HS-27A (cell line): ENCODE measurements at places on chromosomes 5 and 9.
A peak's percentile ranks its signal among the peaks of the same experiment; 100 is the strongest.

DNA sequence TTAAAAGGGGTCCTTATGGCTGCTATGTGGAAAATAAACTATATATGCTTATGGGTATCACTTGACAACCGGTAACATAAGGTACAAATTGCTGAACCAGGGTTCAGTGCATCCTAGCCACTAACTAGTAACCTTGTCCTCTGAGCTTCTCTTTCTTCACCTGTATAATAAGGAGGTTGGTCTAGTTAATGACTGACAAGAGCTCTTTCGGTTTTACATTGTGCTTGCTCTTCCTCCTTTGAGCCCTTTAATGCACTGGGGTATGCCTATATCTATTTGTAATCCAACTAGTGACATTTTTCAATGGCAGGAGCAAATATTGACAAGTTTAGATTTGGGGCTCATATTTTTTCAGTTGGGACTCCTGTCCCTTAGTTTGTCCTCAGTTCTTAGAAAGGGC, 66.1 kb downstream of the NPR3 start:
- DNase-seq, result no peak

DNA sequence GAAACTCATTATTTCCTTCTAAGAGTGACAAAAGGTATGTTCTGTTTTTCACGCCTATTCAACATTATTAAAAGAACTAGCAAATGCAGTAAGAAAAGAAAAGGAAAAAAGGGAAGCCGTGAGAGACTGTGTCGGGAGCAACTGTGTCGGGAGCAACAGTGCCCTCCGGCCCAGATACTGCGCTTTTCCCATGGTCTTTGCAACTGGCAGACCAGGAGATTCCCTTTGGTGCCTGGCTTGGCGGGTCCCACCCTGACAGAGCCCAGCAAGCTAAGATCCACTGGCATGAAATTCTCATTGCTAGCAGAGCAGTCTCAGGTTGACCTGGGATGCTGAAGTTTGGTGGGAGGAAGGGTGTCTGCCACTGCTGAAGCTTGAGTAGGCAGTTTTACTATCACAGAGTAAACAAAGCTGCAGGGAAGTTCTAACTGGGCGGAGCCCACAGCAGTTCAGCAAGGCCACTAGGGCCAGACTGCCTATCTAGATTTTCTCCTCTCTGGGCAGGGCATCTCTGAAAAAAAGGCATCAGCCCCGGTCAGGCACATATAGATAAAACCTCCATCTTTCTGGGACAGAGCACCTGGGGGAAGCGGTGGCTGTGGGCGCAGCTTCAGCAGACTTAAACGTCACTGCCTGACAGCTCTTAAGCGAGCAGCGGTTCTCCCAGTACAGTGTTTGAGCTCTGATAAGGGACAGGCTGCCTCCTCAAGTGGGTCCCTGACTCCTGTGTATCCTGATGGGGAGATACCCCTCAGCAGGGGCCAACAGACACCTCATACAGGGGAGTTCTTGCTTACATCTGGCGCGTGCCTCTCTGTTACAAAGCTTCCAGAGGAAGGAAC, 1237.4 kb upstream of the CDH18 start:
- no peak for DNase-seq

DNA sequence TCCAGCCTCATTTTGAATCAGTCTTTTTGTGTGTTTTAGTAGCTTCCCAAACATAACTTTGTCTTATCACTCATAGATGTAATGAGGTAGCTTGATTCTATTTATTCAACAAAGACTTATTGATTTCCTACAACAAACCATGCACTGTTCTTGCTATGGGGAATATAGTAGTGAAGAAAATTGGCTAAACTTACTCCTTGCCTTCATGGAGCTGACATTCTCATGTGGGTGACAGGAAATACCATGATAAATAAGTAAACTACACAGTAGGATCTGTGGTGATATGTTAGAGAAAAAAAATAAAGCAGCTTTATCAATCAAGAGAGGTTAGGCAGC, 255.7 kb upstream of the TNC start:
- no peak for DNase-seq

GRCh38 chr9:130118841-130119518, 53.2 kb upstream of the NCS1 start:
- no peak for DNase-seq

DNA sequence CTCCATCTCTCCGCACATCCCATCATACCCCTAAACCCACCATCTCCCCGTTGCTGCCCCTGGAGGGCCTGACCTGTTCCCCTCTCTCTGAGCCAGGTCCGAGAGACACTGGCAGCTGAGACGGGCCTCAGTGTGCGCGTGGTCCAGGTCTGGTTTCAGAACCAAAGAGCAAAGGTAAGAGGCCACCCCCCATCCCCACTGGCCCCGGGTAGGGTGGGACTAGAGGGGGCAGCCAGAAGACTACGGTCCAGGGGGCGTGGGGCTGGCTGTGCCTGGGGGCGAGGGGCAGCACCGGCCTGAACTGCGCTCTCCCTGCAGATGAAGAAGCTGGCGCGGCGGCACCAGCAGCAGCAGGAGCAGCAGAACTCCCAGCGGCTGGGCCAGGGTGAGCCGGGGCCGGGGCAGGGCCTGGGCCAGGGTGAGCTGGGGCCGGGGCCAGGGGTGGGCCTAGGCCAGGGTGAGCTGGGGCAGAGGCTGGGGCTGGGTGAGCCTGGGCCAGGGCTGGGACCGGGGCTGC, 79.8 kb downstream of the LMX1B start:
- no peak for DNase-seq

DNA sequence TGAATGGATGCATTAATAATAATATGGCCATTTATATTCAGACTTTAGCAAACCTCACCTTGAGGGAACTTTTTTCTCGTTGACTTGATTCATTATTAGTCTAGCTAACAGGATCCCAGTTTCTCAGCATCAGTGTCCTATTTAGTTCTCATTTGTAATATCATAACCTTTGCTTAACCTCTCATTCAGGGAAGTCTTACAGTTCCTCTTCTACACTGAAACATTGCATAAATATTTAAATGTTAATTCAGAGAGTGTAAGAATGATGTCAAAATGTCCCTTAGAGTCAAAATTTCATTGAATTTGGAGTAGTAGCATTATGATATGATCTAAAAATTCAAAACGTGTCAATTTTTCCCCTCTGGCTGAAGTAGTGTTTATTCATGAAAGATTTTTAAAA, 650.1 kb downstream of the EFNA5 start:
- no peak for DNase-seq

DNA sequence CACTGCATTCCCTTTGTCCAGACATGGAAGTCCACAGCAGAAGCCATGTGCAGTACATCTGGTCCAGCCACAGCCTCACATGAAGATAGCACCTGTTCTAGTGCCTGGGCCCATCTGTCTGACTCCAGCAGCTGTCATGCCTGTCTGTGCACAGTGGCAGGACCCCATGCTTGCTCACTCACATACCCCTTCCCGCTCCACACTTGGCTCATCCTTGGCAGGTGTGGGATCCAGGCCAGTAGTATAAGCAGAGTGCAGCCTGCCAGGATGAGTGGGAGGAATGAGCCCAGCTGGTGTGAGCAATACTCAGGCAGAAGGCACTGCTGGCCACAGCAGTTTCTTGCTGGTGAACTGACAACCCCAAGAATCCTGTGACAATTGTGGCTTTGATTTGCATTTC, 168.0 kb downstream of the PRDM9 start:
- no peak for DNase-seq

DNA sequence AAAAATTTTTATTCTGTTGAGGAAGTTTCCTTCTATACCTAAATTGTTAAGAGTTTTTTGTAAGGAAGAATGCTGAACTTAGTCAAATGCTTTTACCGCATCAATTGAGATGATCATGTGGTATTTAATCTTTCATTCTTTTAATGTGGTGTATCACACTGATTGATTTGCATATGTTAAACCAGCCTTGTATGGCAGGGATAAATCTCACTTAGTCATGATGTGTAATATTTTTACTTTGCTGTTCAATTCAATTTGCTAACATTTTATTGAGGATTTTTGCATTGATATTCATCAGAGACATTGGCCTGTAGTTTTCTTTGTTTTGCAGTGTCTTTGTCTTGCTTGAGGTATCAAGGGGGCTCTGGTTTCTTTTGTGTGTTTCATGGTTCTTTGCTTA, 125.3 kb upstream of the MEF2C start:
- no peak for DNase-seq

DNA sequence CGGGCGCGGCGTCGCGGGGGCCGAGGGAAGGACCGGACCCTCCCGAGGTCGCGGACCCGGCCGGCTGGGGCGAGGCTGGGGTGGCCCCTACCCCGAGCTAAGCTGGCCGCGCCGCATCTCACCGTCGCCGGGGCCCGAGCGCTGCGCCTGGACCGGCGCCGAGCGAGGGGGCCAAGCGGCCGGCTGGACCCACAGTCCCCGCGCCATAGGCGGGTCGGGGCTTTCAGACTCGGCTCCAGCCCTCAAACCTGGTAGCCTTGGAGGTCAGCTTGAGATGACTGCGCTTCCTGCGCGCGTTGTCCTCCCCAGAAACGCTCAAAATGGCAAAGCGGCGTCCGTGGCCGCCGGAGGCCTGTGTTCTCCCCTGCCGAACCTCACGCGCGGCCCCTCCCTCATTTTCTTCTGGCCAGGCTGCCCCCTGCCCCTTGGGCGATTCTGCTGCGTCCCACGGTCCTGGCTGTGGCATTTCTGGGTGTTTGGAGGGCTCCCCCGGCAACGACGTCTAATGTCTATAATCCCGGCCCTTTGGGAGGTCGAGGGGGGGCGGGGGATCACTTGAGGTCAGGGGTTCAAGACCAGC, 8.7 kb upstream of the GRIN1 start:
- DNase-seq, result no peak

DNA sequence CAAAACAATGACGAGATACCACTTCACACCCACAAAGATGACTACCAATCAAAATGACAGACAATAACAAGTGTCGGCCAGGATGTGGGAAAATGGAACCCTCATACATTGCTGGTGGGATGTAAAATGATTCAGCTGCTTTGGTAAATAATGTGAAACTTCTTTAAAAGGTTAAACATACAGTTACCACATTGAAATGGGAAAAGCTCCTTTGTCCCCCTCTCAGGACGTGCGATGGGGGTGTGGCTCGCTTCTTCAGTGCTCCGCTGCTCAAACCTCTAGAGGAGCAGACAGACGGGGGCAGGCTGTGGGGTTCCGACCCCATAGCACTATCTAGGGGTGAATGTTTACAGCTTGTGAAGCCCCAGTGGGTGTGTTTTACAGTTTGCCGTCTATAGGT, 8.0 kb upstream of the PLPP6 start:
- DNase-seq, result no peak

- no peak for DNase-seq
Measured at GRCh38 chr9:129221979-129222635, 44.0 kb upstream of the IER5L start.

DNA sequence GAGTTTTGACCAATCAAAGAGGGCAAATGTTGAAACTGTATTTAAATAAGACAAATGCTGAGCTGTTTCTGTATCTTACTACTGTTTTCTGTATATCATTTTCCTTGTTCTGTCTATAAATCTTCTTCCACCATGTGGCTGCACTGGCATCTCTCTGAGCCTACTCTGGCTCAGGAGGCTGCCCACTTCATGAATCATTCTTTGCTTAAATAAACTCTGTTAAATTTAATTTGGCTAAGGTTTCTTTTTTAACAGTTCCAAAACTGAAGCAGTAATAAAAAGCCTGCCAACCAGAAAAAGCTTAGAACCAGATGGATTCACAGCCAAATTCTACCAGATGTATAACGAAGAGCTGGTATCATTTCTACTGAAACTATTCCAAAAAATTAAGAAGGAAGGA, 40.2 kb upstream of the TAS2R1 start:
- no peak for DNase-seq

GRCh38 chr5:14834584-14835550, 36.7 kb downstream of the ANKH start:
- no peak for DNase-seq

GRCh38 chr9:132023419-132024180, 56.1 kb downstream of the MED27 start:
- DNase-seq, result no peak

- DNase-seq, result no peak
Measured at GRCh38 chr5:9739135-9739534, 109.0 kb upstream of the TAS2R1 start.

DNA sequence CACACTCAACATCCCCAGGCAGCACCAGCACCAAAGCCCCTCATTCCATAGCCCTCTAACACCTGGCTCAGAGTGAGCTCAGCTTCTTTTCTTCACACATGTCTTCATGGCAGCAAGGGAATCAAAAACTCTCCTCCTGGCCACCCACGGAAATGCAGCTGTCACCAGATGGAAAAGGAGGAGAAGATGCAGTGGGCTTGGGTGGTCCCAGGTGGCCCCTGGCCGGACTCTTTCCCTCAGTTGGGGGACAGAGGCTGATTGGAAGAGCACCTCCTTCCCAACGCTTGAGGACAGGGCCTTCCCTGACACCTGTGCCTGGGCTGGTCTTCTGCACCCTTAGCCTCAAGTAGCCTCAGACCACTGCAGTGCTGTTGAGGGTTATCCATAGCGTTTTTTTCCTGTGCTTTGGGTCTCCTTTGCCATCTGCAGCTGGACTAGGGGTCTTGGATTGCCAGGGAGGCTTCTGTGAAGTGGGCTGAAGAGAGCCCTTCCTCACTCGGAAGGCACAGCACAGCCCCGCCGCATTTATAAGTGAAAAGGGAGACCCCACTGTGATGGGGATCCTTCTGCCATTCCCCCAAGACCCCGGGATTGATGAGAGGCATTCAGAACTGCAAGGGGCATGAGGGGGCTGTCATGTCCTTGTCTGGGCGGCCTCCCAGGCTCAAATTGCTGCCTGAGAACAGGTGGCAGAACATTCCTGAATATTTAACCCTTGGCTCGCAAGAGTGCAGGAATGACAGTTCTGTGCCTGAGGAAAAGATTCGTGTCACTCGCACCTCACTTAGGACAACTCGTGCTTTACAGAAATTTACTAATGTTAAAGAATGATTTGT, 200.0 kb downstream of the AUH start:
- DNase-seq, result no peak

GRCh38 chr5:139797856-139798510, 2.4 kb downstream of the PSD2 start:
- DNase-seq, result no peak

DNA sequence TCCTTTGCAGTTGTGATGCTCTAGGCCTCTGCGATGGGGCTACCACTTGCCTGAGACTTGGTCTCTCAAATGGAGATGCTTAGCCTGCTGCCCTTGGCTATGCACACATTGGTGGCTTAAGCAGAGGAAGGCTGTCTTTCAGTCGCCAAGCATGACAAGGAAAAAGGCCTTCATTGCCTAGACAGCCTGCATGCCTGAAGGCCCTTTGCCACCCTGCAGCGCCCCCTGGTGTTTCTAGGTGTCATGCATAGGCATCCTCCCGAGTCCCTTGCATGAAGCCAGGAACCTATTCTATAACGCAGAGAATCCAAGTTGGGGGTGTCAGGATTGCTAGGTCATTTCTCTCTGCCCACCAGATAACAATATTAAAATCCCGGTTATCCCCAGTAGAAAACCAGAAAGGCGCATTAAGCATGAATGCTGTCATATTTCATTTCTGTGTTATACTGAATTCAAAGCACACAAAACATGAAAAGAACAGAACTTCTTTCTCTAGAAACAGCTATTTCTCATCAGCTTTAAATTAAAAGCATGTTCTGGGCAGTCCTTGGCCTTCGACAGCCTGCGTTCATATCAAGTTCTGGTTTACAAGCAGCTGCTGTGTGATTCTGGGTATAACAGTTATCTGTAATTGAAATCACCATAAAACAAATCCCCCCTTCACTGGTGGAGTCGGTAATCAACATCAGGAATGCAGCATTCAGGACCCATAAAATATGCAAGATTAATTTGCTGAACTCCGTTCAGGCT, 59.7 kb upstream of the TRPC7 start:
- DNase-seq, result peak; percentile 5

GRCh38 chr9:108783326-108783725, 72.5 kb downstream of the ACTL7B start:
- DNase-seq, result no peak
